ENCODE measurements at places on chromosomes 5 and 9.

GRCh38 chr5:141560725-141561483 lies 57.9 kb downstream of the DIAPH1 start:
- DNase-seq, result peak; percentile 7

GRCh38 chr5:179806250-179807048 lies at the start of gene MGAT4B:
MGAT4B (minus strand) TSS chr5:179806866; CDS start chr5:179806583, 283 bp downstream.
- DNase-seq, result peak; percentile 62

GRCh38 chr9:82891321-82891720 lies 171.6 kb downstream of the RASEF start:
- no peak for DNase-seq

DNA sequence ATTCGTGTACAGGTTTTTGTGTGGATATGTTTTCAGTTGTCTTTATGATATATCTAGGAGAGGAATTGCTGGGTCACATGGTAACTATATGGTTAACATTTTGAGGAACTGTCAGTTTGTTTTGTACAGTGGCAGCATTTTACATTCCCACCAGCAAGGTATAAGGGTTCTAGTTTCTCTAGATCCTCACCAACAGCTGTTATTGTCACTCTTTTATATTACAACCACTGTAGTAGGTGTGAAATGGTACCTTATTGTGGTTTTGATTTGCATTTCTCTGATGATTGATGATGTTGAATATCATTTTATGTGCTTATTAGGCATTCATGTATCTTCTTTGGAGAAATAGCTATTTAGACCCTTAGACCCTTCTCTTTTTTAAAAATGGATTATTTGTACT lies 82.9 kb downstream of the CCDC171 start:
- DNase-seq, result no peak

DNA sequence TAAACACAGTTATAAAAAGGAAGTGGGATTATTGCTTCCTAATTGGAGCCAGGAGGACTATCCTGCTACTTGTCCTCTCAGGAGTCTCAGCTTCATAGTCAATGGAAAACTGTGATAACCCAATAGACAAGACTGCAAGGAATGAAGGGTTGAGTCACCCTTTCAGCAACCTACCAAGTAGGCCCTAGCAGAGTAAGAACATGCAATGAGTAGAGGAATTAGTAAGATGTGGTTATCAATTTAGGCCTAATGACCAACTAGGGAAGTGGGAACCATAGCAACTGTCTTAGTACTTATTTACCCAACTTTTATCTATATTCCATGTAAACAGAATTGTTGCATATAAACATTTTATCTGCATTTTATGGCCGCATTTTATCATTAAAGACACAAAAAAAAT lies 310.1 kb downstream of the RFX3 start:
- DNase-seq, result no peak

- DNase-seq, result no peak
These were observed 3.3 kb upstream of the SLC25A46 start for GRCh38 chr5:110735556-110735955.

DNA sequence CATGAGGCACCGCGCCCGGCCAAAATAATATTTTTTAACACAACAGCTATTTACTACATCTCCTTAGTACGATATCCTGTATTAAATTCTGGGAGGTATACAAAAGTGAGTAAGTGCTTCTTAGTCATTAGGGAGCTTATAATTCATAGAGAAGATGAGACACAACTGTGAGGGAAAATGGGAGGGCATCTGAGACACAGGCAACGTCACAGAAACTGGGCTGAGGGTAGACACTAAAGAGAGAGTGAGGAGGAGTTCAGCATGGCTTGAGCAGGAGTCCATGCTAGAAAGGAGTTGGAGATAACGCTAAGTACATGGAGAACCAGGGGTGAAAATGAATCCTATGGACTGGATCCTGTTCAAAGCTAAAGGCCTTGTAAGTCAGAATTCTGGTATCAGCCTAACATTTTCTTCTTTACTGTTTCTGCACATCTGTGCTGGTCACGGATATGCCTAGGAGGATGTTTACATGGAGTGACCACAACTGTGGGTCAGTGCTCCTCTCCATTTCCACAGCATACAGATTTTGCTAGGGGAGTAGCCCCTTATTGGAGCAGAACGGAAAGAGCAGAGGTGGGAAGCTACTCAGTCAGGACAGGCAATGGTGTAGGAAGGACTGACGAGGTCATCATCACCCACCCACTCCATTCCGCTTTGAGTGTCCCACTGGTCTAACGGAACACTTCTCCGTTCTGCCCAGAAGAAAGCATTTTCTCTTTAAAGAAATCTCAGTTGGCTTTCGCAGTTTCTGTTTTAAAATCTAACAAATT lies 310.4 kb upstream of the EFNA5 start:
- no peak for DNase-seq

- DNase-seq, result no peak
These were observed 42.9 kb downstream of the GLRA1 start for GRCh38 chr5:151881621-151882225.

- DNase-seq, result peak; percentile 87
These were observed 15.8 kb downstream of the EXOC3 start for GRCh38 chr5:458547-459353.

DNA sequence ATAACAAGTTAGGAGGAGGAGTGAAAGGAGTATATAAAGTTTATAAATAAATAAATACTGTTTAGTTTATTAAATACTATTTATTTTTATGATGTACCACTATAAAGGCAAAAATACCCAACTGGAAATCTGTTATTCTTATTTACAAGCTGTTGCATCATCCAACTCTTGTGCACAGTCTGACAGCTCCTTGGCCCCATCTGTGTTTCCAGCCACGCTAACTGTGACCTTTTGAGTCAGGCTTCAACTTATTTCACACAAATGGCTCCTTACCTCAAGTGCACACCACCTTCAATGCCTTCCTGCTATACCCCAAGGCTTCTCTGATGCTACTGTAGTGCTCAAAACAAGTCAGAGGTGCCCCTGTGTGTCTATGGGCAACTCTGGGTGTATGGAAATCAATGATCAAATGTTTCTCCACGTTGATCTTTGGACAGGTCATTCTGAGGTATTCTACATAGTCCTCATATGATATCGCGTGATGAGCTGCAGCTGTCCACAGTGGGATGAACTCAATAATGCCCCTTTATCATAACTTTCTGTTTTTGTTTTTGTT lies 303.2 kb upstream of the GRAMD2B start:
- no peak for DNase-seq

GRCh38 chr5:18745042-18745987 lies 1111.1 kb downstream of the TAF11L14 start:
- DNase-seq, result peak; percentile 44

GRCh38 chr5:177041936-177042335 lies 19.4 kb downstream of the ZNF346 start:
- no peak for DNase-seq
